ENCODE measurements at places on chromosomes 7 and 10.

DNA sequence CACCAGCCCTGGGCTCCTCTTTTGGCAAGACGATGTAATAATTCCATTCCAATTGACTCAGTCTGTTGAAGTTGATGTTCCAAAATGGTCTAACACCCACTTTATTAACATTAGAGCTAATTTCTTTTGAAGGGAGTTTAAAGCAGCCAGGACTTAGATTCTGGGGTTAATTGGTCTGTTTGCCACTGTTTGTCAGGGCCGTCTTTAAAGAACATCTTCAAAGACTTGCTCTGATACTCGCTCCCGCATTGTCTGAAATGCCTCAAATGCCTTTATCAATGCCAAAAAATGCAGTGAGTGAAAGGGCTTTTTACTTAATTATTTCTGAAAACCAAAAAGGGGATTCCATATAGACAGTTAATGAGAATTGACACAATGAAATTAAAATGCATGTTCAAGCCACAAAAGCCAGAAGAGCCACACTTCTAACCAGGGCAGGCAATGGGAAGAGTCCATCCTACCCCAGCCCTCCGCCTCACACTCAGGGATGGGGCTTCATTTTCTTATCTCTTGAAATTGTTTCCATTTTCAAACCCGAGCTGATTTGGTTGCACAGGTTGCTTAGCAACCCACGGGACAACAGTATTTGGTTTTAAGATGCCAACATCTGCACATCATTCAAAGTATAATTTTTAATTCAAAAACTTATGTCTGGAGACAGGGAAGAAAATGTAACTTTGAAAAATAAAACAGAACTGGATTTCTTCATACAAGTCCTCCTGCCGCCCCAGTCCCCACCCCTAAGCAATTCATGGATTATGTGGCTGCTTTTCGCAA, 163.0 kb downstream of the FGFR2 start:
- no peak for DNase-seq

- no peak for DNase-seq
Measured at GRCh38 chr7:22176791-22177412, 180.1 kb downstream of the RAPGEF5 start.

DNA sequence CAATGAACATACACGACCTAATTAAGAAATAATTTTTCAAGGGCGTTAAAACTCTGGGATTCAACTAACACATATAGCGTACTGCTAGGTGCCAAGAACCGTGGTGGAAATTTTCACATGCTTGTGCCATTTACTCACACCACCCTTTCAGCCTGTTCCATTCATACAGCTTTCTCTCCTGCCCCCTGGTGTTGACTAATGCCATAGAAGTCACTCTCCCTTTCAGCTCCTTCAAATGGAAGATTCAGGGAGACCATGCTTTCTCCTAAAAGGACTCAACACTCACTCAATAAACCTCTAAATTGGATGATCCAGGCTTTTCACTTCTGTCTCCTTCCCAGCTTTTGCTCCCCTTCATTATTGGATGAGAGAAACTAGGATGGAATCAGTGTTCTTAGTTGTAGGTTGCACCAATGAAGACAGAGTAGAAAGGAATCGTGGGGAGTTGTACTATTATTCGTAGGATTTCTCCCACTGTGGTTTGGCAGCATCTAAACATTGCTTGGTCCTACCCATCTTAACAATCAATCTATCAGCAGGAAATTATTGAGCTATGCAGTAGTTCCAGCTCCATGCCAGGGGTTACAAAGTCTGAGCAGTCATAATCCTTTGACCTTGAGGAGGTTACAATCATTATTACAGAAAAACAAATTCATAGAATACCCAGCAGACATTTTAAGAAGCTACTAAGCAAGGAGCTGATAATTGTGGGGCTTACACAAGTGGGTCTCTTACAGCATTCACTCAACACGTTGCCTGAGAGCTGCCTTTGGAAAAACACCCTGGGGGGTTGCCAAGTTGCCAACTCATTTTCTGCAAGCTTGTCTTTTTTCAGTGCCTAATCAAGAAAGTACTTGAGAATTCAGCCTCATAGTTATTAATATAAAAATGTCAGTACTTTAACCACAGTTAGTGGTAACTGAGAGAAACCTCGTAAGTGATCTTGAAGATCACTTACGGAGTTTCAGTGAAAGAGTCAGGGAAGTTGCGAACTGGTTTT, 2.8 kb upstream of the PPP1R3C start:
- DNase-seq: peak; percentile 91

DNA sequence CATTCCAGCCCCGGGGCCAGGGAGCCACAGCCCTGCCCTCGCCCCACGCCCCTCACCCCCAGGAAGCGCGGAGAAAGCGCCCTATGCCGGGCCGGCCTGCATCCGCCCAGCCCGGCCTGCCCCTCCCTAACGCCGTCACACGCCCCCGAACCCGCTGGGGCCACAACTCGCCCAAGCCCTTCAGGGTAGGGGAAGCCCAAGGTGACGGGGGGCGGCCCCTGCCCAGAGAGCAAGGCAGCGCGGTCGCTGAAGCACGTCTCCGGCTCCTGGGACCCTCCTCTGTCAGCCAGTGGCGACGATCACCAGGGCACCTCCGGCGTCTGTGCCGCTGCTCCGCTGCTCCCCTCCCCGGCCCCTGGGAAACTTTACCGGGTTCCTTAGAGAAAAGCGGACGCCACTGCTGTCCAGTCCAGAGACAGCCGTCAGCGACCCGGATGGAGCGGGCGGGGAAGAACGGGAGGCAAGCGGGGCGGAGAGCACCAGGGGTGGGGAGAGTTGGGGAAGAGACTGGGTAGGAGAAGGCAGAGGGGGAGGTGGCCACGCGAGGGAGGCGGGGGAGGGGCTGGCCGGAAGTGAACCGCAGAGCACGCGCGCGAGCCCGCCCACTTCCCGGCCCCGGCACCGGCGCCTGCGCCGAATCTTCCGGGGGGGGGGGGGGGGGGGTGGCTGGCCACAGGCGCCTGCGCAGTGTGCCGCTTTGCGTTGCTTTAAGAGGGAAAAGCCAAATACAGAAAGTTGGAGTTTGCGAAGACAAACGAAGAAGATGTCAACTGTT, at the start of gene HERC4:
TSS of gene HERC4 (minus strand) at position 509 of the 775 bp plus-strand sequence. CDS start 2,175 bp downstream, outside the sequence.
- peak; percentile 98 for DNase-seq

GRCh38 chr7:28180364-28181147, at the start of gene JAZF1:
Gene JAZF1, minus strand, starts transcription at chr7:28180795.
- peak; percentile 87 for DNase-seq

- DNase-seq: no peak
Measured at GRCh38 chr7:18740579-18740988, 245.0 kb downstream of the HDAC9 start.

DNA sequence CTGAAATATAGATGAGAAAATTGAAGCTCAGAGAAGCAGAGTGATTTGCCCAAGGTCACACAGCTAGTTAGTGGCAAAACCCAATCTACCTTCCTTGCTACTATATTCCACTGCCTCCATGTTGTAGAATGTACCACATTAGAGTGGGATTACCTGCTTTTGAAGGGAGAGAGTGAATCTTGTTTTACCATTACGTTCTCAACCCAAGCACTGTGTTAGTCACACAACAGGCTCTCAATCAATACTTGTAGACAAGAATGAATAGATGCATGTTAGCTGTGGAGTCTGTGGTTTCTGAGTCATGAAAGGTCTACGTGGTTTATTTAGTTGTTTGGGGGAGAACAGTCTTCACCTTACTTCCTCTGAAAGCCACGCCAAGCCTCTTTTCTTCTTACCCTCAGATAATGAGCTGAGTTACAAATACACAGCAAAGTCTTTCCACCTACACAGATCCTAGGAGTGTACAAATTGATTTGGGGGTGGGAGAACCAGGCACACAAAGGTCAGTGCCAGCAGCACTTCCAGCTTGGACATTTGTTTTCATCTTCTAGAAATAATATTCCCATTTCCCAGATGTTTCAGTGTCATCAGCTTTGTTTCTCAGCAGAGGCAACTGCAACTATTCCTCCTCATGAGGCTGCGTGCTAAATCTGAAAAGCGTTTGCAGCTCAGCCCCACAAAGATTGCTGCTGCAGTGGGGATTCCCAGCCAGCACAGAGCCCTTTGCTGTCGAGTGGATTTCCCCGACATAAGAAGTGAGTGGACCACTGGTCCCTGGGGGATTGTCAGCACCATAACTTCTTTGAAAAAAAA, 71.5 kb upstream of the ADO start:
- no peak for DNase-seq

- no peak for DNase-seq
Measured at GRCh38 chr10:88249450-88249849, 333.7 kb downstream of the RNLS start.

DNA sequence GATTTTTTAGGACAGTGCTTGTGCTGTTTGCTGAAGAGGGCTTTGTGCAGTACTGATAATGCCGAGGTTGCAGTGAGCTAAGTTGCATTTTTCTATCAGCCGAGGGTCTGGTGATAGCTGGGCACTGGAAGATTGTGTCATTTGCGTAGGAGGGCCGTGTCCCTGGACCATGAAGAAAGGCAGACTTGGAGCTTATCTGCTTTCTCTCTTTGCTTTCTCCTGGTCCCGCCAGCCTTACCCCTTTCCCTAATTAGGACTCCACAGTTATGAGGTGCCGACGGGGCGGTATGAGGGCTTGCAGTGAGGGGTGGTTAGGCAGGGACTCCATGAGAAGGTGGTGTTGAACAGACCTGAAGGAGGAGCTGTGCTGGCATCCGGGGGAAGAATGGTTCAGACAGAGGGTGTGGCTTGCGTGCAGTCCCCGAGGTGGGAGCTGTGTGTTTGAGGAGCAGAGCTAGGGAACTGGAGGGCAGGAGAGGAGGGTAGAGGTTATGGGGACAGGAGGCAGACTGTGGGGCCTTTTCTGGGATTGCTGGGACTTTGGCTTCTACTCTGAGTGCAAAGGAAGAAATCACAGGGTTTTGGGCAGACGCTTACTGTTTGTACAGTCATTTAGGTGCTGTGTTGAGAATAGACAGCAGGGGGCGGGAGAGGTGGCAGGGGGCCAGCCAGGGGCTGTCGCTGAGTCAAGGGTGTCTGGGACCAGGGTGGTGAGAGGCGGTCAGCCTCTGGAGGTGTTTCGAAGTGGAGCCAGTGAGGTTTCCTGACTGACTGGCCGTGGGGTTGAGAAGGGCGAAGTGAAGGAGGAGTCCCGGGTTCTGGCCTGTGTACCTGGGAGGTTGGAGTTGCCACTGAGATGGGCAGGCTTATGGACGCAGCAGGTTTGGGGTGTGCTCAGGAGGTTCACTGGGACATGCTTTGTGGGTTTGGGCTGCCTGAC, 43.4 kb downstream of the PRF1 start:
- peak; percentile 54 for DNase-seq

GRCh38 chr10:123558651-123559050, 107.5 kb upstream of the GPR26 start:
- DNase-seq: no peak

DNA sequence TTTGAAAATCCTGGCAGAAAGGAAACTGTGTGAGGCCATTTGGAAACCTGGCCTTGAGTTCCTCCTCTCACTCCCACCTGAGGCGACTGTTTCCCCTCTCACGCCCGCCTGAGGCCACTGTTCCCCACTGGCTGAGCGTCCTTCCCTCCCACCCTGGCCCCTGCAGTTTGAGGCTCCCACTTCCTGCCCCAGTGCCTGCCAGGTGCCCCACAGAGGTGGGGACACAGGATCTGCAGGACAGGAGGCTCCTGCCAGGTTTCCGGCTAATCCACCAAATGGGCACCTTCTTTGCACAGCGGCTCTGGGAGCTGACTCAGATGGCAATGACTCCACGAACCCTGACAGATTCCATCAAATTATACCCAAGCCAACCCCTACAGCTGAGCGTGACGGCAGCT, 24.3 kb upstream of the LARP4B start:
- no peak for DNase-seq

DNA sequence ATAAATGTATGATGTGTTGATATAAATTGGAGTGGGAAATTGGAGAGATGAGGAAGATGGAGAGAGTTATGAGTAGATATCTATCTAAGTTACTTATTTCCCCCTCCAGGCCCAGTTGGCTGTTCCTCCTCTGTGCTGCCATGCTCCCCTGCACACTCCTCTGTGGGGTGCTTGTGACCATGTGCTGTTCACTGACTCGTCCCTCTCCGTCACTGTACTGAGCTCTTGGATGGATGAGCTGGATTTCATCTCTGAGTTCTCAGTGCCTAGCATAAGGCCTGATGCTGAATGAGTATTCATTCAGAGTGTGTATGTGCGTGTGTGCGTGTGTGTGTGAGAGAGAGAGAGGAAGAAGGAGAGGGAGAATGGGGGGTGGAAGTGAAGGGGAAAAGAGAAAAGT, 14.5 kb downstream of the OR9A2 start:
- no peak for DNase-seq

GRCh38 chr7:15104411-15105092, 202.0 kb upstream of the DGKB start:
- no peak for DNase-seq

DNA sequence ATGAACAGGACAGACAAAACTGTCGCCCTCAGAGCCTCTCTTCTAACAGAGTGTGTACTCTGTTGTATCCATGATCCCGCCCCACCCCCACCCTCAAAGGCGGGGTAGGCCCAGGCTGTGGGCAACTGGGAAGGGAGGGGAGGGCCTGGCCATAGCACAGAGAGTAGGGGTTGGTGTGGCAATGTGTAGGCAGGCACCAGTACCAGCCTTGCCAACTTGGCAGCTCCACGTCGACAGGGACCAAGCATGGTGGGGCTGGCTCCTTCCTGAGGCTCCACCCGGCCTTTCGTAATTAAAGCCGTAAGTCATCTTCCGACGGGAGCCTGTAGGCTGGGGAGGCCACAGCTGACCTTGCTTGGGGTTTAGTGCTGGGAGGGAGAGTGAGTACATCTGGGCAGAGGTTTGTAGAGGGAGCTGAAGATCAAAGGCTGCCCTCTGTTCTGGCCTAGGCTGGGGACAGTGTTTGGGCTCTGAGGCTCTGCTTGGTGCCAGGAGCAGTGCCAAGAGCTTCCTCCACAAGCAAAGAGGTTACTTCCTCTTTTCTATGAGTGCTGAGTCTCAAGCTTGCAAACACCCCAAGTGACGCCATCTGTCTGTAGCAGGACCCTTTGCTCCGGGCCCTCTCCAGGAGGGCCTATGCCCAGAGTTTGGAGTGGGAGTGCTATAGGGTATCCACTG, 121.6 kb downstream of the C10orf105 start:
- DNase-seq: peak; percentile 65

GRCh38 chr7:17965603-17966002, 25.3 kb upstream of the SNX13 start:
- no peak for DNase-seq

- no peak for DNase-seq
Measured at GRCh38 chr7:77524731-77525130, 12.4 kb upstream of the PTPN12 start.

- no peak for DNase-seq
Measured at GRCh38 chr7:26696161-26696560, 168.2 kb downstream of the SKAP2 start.

- no peak for DNase-seq
Measured at GRCh38 chr7:41754046-41754445, 51.2 kb upstream of the INHBA start.

Data from tongue (tissue), 3 donors.